ENCODE measurements at places on chromosomes 7 and 10.

- DNase-seq = no peak
Measured at GRCh38 chr10:114995468-114996247, 57.7 kb downstream of the TRUB1 start.

- no peak for DNase-seq
Measured at GRCh38 chr7:36228039-36228438, 75.0 kb downstream of the EEPD1 start.

GRCh38 chr7:151399906-151400305 is 9.9 kb downstream of the WDR86 start:
- no peak for DNase-seq

DNA sequence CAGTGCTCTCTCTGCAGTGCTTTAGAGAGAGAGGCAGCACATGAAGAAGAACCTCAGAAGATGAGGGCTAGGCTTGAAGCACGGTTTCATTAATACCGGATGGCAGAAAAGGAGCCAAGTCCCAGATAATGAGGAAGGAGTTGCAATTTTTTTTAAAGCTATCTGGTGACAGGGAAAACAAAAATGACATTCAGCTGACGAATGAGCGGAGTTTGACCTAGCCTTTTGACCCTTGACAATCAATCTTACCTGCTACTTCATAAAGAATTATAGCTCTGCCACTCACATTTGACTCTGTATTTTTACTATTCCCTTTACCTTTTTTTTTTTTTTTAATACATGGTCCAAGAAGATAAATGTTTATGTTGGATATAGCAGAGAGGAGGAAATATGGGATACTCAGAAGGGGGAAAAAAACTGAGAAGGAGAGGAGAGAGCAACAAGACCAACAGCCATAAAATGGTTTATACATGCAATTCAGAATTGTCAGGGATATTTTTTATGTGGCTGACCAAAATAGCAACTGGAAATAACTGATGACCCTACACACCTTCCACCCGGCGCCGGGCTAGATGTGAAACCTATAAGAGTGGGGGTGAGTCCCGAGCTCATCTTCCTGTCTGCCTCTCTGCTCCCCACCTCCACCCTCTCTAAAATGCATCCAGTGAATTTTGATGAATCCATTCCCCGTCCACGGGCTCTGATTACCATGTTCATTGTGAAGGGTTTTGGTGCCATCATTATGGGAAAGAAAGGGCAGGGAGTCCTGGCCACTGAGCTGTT is 274.4 kb upstream of the YAE1 start:
- DNase-seq = no peak

DNA sequence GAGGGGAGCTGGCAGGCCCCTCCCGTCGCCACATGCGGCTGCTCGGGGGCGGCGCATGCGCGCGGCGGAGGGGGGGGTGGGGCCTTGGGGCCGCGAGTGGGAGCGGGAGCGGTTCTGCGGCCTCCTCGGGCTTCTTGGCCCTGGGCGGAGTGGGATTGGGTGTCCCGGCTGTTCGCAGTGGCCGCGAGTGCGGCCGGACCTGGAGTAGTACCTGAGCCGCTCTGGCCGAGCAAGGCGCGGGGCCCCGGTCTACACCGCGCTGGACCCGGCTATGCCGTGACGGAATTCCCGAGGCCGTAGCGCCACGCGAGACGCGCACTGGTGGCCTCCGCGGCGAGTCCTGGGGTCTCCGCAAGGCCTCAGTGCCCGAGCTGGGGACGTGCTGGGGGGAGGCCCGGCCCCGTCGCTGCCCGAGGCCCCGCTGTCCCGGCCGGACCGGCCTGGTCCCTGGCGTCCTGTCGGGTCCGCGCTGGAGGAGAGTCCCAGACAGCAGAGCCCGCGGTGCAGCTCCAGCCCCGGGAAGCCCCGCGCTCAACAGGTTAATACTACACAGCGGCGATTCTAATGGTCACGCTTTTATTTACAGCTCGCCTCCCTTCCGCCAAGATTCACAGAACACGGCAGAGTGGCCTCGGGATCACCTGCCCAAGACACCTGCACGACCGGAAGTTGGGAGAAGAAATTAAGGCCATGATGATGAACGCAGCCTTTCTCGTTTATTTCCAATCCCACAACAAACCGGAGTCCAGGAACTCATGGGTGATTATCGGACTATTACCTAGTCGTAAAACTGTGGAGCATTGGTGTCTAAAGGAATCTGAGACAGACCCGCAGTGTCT is 671 bp upstream of the PAXIP1 start:
- peak; percentile 100 for DNase-seq

DNA sequence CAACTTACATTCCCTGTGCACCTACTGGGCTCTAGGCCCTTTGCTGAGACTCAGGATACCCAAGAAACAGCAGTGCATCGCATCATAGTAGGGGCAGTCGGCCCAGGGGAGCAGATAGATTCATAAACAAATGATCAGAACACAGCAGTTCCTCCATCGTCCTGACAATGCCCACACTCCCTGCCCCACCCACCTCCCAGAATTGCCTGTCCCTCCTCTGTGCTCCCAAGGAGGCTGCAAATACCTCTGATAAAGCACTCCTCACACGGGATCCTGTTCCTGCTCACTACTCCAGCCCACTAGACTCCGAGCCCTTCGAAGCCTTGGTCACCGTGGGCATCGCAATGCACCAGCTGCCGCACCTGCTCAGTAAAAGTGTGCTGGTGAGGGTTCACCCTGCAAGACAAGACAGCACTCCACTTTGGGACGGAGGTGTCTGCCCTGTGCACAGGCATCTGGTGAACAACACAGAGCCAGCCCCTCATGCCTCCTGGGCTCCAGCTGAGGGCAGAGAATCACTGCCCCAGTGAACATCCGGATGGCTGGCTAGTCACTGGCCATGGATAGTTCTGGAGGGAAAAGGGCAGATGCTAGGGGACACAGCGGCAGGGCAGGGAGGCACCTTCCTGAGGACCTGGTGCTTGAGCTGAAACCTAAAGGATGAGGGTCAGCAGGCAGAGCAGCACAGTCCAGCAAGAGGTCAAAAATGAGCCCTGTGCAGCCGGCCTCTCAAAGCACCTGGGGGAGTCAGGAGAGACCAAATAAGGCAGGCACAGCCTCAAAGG is 60.7 kb downstream of the TNS3 start:
- no peak for DNase-seq

- no peak for DNase-seq
Measured at GRCh38 chr7:73659983-73660382, 7.6 kb upstream of the VPS37D start.

DNA sequence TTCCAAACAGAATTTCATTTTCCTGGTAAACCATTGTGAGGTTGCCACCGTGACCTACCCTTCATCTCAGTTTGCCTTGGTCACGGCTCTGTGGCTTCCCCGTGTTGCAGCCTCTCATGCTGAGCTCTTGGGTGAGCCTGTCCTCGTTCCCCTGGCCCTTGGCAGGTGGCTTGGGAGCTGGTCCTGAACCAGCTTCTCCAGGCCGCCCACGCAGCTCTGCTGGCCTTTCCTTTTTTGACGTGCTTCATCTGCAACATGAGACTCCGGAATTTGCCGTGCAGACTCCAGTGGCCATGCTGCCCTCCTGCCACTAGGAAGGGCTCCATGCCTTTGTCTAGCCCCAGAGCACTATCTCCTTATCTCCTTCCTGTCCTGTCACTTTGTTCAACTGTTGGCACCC is 93.0 kb upstream of the NPS start:
- no peak for DNase-seq

DNA sequence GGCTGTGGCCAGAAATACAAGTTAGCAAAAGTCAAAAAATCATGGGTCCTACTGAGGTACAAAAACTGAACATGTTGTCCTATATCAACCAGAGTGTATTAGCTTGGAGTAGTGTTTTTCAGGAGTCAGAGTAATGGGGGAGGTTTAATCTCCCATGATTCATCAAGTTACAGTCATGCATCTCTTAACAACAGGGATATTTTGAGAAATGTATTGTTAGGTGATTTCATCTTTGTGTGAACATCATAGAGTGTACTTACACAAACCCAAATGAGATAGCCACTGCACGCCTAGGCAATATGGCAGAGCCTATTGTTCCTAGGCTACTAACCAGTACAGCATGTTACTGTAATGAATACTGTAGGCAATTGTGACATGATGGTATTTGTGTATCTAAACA is 14.9 kb upstream of the TES start:
- no peak for DNase-seq

DNA sequence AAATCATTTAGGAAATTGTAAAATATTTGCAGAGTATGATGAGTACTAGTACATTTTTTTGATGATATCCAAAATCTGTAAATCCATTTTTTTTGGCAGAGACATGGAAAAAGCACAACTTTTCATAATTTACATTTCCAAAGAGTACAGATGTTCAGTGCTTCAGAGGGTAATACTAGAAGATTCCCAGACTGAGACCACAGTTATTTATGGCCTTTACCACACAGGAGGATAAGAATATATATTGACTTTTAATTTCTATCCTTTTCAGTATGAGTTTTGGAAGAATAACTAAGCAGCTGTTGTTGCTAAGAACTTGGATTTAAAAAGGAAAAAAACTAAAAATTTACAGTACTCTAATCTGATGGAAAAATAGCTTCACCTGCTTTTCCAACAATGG is 61.9 kb downstream of the HGF start:
- no peak for DNase-seq

GRCh38 chr7:82128546-82128945 is 315.0 kb downstream of the CACNA2D1 start:
- no peak for DNase-seq

DNA sequence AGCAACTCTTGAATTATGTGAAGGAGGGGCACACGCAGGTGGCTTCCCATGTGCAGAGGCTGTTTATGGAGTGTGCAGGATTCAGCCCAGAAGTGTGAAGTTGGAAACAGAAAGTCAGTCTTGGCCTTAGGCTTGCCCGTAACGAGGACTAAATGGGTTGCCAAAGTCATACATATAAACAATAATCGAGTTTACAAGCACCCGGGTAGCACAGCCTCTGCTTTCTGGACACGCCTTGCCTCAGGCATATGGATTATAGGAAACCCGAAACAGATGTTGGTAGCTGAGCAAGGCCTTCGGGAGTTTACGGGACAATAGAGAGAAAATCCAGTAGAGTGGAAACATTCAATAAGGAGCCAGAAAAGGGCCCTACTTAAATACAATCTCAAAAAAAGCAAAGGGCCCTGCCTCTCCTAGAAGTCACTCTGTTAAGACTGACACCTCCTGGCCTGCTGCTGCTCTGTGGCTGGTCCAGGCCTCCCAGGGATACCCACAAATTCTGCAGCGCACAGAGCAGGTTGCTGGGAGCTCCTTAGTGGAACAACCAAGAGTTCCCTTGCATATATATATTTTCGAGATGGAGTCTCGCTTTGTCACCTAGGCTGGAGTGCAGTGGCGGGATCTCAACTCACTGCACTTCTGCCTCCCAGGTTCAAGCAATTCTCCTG is 48.5 kb downstream of the SMKR1 start:
- DNase-seq = no peak

DNA sequence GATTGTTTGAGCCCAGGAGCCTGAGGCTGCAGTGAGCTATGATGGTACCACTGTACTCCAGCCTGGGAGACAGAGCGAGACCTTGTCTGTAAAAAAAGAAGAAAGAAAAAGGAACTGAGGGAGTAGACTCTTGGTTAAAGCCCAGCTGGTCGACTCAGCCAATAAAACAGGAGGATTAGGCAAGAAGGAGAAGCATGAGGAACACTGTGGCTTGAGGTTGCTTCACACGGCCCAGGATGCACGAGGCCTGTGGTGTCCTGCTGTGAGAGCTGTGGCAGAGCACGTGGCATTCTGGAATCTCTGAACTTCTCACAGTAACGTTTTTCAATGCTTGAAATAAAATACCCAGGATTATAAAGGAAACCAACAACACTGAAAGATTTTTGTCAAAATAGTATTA is 93.3 kb downstream of the CUL2 start:
- DNase-seq = peak; percentile 36

- peak; percentile 25 for DNase-seq
Measured at GRCh38 chr10:30383356-30383755, 34.3 kb upstream of the MTPAP start.

GRCh38 chr10:7756360-7756992 is 31.3 kb downstream of the KIN start:
- peak; percentile 20 for DNase-seq

GRCh38 chr10:91190876-91191583 is 29.4 kb upstream of the PCGF5 start:
- no peak for DNase-seq

GRCh38 chr10:124756156-124756903 is 12.2 kb upstream of the FAM53B start:
- DNase-seq = no peak

- no peak for DNase-seq
Measured at GRCh38 chr10:121495719-121496118, 102.5 kb downstream of the FGFR2 start.

DNA sequence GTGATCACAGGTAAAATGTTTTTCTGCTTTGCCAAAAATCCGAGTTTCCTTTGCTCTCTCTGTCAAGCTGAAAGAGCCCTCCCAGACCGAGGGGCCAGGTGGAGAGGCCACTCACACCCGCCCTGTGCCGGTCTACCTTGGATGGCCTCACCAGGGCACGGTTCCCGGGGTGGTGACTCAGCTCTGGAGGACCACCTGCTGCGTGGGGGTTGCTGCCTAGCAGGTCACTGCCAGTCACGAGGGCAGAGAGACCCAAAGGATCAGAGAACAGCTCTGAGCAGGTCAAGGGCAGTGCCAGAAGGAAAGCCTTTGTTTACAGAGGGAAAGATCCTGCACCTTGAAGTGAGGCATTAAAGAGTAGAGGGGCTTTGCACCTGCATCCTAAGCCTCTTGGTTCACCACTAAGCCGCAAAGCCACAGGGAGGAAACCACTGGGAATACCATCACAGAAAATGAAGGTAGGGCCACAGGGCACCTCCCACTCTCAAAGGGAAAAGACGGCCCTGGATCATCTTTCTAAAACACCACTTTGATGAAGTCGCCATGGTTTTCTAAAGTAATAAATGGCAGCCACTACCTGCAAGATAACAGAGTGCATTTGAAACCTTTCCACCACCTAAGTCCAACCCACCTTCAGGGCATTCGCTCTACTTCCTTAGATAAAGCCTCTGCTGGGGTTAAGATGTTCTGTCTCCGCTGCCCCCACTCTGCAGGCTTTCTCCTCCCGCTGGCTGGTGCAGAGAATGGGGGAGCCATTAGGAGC is 160.3 kb upstream of the KLF14 start:
- no peak for DNase-seq

DNA sequence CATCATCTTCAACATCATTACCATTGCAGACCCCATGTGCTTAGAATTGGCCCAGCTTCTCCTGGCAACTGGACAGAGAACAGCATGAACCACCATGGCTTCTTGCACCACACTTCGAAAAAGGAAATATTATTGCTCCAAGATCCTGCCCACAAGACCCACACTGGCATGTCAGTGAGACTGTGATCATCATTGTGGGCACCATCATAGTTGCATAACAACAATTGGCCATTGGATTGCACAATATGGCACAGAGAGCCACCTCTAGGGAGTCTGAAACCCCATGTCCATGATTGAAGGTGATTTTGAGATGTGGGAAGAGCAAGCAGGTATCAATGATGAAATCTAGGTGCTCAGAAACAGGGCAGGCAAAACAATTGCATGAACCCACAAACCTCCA is 918.9 kb downstream of the GRID1 start:
- no peak for DNase-seq

- DNase-seq = peak; percentile 15
Measured at GRCh38 chr10:7696545-7696944, 6.6 kb upstream of the ITIH2 start.

- no peak for DNase-seq
Measured at GRCh38 chr10:23517155-23517554, 78.3 kb downstream of the OTUD1 start.

All from GM03348 (cell line).